ENCODE measurements at places on chromosomes 1 and 21.

GRCh38 chr1:24316645-24317044, 2.5 kb upstream of the GRHL3 start:
- no peak for DNase-seq

DNA sequence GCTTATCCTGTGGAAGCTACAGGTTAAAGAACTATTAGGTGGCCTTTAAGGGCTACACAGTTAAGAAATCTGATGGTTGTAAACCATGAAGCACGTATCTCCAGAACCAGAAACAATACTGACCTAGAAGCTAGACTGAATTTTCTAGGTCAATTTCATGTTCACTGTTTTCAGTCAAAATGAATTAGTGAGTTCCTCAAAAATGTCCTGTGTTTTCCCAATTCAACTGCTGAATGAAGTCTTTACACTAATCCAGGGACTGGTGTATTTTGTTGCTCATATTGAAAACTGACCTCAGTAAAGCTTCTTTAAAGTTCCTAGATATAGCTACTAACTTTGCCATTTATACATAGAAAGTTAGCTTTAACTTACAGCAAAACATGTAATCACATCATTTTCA, 6.0 kb downstream of the HNRNPU start:
- DNase-seq: no peak

DNA sequence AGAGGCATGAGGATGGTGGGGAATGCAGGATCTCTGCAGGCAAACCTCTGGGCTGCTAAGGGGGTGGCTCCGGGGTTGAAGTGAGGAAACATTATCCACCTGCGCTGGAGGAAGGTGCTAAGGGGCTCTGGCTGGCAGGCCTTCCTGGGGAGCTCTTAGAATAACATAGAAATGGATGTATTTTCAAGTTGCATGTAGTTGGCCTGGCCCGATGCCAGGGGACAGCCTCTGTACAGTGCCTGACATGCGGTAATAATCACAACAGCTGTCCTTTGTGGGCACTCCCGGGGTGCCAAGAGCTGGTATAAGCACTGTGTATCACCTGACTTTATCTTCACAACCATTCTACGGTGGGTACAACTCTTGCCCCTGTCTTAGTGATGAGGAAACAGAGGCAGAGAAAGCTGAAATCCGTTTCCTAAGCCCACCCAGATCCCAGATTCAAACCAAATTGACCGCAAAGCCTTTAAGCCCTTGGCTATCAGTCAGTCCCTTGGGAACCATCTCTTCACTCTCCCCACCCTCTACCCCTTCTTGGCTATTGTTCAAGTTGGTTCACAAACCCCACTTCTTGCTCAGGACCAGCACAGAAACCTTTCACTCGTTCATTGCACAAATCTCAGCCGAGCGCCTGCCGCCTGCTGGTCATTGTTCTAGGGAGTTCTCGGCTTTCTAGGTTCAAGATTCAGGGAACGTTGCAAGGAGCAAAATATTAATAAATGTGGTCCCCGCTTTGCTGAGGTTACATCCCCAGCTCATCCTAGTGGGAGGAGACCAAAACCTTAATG, 30.9 kb downstream of the PADI4 start:
- no peak for DNase-seq

- no peak for DNase-seq
Observed at GRCh38 chr1:77744576-77744975, 15.1 kb downstream of the USP33 start.

GRCh38 chr1:236161230-236161629, 18.9 kb downstream of the GPR137B start:
- no peak for DNase-seq

DNA sequence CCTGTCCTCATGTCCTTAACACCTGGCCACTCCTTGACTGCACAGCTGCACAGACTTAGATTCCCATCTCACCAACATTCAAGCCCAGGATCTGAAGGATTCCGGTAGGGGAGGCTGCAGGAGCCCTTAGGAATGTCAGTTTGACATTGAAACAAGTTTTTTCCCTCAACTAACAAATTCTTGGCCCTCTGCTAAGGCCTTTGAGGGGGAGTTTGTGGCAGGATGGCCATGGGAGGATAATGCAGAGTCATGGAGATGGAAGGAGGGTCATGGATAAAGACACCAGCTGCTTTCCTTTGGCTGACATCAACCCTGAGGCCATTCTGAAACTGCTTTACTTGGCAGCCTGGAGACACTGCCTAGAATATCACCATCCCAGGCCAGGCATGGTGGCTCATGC, 63.4 kb upstream of the PPP2R5A start:
- DNase-seq: no peak

GRCh38 chr1:17765444-17766411, 10.6 kb downstream of the ACTL8 start:
- no peak for DNase-seq

DNA sequence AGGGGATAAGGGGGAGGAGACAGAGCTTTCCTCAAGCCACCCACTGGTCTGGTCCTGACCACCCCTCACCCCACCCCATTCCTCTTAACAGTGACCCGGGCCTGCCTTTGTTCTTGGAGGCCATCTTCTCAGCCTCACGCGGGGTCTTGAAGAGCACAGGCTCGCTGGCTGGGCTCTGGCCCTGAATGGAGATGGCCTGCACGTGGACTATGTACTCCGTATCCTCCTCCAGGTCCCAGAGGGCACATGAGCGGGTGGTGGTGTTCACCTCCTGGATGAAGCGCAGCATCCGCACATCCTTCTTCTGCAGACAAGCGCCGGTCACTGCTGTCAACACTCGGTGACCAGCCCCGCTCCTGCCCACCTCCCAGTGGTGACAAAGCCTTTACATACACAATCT, 2.6 kb downstream of the FNDC5 start:
- DNase-seq: no peak

- DNase-seq: no peak
Observed at GRCh38 chr1:180255536-180256340, 25.7 kb downstream of the LHX4 start.

DNA sequence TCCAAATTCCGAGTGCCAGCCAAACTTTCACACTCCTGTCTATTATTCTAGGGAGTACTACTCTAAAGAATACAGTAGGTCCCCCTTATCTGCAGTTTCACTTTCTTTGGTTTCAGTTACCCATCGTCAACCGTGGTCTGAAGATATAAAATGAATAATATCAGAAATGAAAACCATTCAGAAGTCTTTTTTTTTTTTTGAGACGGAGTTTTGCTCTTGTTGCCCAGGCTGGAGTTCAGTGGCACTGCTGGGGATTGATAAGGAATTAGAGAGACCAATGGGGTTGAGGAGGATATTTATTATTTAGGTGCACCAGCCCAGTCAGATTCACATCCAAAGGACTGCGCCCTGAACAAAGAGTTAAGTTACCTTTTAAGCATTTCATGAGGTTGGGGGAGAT, 52.9 kb upstream of the SRSF10 start:
- no peak for DNase-seq

DNA sequence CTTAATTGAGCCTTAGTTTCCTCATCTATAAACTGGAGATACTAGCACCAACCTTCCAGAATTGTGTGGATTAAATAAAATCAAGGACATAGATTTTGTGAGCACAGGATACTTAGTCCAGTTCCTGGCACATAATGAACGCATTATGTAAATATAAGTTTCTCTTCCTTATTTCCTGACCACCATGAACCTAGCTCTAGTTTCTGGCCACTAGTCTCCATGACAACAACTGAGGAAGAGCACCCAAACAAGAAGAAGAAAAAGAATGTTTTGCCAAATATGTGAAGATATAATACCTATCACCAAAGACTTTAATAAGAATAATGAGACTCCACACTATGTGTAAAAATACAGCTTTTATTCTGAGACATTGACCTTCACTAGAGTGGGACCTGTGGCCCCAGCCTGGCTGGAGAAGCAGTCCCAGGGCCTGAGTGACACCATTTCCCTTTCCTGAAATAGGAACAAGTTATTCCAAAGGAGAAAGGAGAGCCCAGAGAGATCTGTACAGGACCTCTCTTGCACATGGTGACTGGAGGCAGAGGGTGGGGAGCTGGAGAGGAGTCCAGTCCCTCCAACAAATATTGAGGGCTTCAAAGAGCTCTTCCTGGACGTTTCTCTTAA, 940 bp upstream of the USF1 start:
- DNase-seq: no peak

All from ureter (tissue), 1 donor.